ENCODE measurements at places on chromosomes 7 and 10.

DNA sequence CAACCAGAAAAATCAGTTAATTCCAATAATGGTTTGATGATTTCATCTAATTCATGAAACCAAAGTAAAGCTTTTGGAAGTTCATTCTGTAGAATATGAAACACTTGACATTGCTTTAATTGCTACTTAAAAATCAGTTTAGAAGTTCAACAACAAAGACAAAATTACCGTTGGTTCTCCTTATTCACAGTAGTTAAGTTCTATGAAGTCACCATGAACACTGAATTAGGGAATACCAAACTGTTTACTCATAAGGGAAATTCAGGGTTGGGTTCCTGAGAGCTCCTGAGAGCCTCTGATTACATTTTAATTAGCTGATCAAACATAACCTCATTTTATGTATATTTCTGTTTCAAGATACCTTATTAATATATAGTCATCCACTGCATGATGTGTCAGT lies 46.2 kb downstream of the ZNF438 start:
- no peak for DNase-seq

DNA sequence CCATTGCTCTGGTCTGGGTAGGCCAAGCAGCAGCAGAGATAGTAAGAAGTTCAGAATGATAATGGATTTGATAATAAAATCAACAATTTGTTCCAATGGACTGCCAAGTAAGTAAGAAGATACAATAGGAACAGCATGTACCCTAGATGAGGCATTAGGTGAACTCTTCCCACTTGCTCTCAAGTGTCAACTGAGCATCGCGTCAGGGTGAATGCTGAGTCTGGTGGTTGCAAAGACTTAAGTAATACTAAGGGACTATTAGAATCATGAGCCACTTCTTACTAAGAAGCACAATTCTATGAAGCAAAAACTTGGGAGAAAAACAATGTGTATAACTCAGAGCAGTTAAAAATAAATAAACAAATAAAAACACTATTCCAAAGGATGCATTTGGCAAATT lies 54.5 kb downstream of the LRRN3 start:
- DNase-seq = no peak

GRCh38 chr7:117237646-117238045 lies 85.2 kb downstream of the WNT2 start:
- DNase-seq = no peak

DNA sequence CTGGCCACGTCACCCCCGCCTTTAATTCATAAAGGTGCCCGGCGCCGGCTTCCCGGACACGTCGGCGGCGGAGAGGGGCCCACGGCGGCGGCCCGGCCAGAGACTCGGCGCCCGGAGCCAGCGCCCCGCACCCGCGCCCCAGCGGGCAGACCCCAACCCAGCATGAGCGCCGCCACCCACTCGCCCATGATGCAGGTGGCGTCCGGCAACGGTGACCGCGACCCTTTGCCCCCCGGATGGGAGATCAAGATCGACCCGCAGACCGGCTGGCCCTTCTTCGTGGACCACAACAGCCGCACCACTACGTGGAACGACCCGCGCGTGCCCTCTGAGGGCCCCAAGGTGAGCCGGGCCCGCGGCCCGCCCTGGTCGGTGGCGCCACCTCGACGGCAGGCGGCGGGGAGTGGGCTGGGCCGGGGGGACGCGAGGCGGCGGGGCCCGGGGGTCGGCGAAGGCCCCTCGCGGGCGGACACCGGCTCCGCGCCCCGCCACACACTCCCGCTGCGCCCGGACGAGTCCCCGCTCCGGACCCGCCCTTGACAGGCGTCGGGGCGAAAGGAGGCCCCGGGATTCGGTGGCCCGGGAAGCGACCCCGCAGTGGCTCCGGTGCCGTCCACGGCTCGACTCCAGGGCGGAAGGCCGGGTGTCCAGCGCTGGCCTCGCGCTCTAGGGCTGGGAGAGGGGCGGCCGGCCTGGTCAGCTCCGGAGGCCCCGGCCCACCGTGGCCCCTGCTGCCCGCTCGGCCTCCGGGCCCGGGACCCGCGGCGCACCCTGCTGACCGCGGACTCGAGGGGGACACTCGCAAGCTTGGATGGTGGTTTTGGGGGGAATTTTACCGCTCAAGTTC lies 557 bp downstream of the BAG3 start:
- no peak for DNase-seq

DNA sequence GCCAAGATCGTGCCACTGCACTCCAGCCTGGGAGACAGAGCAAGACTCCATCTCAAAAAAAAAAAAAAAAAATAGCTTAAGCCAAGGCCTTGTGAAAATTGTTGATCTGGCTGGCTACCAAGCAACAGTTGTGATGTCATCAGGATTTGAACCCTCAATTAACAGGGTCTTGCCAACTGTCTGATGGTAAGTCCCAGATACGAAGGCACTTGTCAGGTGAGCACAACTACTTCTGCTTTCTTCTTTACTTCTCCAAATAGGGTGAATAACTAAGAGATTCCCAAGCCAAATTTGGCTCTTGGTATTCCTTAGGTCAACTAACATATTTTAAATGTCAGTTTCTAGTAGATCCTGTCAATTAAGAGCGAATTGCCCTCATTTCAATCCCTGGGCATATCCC lies 47.4 kb downstream of the ANKRD61 start:
- DNase-seq = no peak

- no peak for DNase-seq
Observed at GRCh38 chr7:4707980-4708411, 25.9 kb downstream of the FOXK1 start.

DNA sequence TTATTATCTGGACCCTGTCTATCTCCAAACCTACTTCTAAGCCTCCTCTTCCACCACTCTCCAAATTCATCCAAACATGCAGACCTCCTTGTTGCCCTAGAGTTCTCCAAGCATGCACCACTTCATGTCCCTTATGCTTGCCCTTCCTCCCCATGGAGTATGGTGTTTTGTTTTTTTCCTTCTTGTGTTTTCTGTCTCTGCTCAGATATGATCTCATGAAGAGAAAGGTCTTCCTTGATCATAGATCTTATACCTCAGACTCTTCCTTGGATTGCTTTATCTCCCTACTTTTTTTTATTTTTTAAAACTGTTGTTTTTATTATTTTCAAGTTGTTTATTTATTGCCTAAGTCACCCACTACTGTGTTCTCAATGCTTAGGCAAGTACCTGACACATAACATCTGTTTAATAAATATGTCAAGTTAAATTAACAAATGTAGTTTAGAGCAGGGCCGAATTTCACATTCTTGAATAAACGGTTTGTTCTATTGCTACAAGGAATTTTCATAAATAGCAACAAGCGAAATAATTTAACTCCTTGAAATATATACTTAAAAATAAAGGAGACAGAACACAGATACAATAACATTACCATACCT lies 84.5 kb downstream of the HGF start:
- DNase-seq = no peak

- DNase-seq = no peak
Observed at GRCh38 chr10:129541748-129542487, 74.9 kb downstream of the MGMT start.

GRCh38 chr7:100353685-100354330 lies 4.1 kb upstream of the PILRB start:
- no peak for DNase-seq

GRCh38 chr7:105497016-105497415 lies 25.1 kb downstream of the PUS7 start:
- DNase-seq = no peak

DNA sequence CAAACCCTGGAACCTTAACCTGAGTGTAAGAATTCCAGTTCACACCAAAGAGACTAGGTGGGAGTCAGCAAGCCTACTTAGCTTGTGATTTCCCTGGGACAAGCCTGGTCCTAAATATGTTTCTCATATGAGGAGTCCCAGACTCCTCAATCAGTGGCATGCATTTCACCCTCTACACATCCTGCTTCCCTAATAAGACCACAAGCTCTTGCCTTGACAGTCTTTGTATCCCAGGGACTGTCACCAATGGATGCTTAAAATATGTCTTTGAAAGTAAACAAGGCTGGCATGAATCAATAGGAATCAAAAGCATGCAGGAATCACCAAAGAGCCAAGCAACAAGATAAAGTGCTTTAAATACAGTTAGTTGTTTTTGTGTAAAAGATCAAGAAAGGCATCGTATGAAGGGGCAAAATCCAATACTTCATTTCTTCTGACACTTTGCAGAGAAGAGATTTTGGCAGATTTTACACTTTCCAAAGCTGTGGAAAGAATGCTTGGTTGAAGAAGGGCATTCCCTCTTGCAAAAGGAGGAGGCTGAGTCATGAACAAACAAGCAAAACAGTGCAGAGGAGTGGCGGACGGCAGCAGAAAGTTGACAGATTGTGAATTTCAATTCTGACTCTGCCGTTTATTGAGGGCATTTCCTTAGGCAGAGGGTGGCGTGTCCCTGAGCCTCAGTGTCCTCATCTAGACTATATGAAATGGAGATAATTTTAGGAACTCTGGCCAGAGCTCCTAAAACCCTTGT lies 8.5 kb upstream of the NFE2L3 start:
- no peak for DNase-seq

- no peak for DNase-seq
Observed at GRCh38 chr7:82012453-82012852, 242.6 kb upstream of the HGF start.

DNA sequence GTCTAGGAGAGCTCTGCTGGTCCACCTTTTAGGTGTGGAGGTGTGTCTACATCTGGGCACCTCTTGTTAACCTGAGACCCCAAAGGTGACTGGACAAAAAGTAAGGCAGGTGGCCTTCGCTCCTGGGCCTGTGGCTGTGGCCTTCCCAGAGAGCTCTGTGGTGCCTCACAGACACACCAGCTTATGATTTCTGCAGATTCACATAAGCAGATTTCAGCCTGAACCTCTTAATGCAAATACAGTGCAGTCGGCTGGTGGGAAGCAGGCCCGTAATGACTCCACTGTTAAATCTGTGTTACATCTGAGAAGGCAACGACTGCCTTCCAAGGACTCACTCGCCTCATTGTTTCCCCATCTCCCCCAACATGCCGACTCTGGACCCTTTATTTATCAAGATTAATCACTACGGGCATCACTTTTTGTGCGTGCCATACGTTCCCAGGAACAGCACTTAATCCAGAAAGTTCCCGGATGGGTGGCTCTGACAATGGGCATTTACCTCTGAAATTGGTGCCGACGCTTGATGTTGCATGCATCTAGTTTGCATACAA lies 119.8 kb downstream of the EBF3 start:
- DNase-seq = no peak

- DNase-seq = no peak
Observed at GRCh38 chr7:18541871-18542212, 46.3 kb downstream of the HDAC9 start.

GRCh38 chr10:113445736-113446135 lies 107.1 kb upstream of the HABP2 start:
- no peak for DNase-seq

GRCh38 chr10:132663666-132664365 lies 122.1 kb downstream of the NKX6-2 start:
- DNase-seq = no peak

DNA sequence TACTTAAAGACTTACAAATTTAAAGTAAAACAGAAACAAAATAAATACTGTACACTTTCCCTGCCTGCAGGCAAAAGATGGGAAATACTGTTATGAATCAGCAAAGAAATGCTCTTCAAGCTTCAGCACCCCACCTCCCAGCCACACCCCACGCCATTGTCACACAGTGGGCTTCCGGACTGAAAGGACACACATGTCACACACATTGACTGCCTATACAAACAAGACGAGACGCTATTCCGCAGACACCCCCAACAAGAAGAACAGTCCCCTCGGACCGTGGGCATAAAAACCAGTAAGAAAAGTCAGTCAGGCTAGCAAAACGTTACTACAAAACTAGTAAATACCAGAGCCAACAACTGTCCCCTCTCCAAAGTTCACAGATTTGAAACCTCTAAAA lies 22.2 kb upstream of the PARP12 start:
- no peak for DNase-seq

- no peak for DNase-seq
Observed at GRCh38 chr7:39357648-39358047, 208.6 kb upstream of the YAE1 start.

GRCh38 chr10:99784727-99785441 lies 2.4 kb downstream of the ABCC2 start:
- no peak for DNase-seq

GRCh38 chr10:77123330-77123729 lies 514.3 kb downstream of the KCNMA1 start:
- no peak for DNase-seq

DNA sequence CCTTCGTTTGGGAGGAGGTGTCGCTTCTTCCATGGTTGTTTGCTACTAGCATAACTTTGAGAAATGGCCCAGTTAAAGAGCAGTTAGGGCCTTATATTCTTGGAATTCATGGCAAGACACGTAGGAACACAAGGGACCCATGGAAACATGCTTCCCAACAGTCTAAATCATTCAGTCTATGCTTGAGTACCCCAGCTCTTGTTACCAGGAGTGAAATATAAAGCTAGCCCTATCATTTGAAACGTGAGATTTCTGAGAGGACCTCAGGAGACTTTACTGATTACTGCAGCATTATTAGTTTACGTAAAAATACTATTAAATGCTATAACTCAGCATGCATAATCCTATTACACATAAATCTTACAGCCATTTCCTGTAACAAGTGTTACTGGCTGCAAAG lies 328.6 kb upstream of the CDC14C start:
- DNase-seq = no peak

- no peak for DNase-seq
Observed at GRCh38 chr7:44101966-44102845, 1.9 kb upstream of the AEBP1 start.

- no peak for DNase-seq
Observed at GRCh38 chr7:131721660-131722059, 165.2 kb upstream of the PODXL start.

DNA sequence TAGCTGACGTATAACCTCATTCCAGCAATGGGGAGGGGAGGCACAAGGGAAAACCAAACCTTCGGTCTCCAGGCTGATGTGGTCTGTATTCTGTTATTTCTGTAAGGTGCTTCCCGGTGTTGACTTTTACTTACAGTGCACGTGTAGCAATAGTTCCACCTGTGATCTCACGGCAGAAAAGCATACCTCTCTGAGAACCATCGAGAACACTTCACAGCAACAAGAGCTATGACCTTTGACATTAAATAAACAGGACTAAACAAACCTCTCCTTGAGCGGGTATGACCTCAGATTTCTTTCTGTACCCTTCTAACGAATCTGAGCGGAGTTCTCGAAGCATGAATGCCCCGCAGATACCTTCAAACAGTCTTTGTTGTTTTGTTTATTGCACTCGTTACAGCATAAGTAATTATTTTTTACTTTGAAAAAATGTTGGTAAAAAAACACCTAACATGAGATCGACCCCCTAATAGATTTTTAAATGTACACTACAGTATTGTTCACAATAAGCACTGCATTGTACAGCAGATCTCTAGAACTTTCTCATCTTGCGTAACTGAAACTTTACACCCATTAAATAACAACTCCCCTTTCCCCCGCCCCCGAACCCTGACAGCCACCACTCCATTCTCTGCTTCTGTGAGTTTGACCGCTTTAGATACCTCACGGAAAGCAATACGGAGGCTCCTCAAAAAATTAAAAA lies 282.3 kb downstream of the GATA3 start:
- no peak for DNase-seq

GRCh38 chr7:36623247-36623646 lies 101.0 kb downstream of the AOAH start:
- DNase-seq = no peak
